ENCODE measurements at places on chromosomes 5 and 9.

DNA sequence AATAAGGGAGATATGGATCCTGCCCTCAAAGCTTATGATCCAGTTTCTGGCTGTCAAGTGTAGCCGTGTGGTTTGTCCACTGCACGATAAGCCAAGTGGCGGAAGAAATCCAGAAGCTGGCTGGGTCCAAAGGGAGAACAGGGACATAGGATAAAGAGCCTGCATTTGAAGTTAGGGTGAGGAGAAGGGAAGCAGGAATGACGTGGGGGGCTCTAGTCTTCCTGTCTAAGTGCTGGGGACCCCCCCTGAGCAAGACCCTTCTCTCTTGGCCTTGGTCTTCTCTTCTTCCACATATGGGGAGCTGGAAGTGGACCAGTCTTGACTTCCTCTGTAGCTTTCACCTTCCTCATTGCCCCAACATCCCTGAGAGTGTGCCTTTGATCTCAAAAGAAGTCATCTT, 186.6 kb downstream of the FSTL4 start:
- no peak for DNase-seq
- H3K27me3 ChIP-seq, result peaks cover 10% of the 10 kb centered on the region
- no peak overlapping the region for H3K4me3 ChIP-seq
- no peaks in the 10 kb centered on the region for H3K36me3 ChIP-seq
- H3K27ac ChIP-seq, result no peak overlapping the region

DNA sequence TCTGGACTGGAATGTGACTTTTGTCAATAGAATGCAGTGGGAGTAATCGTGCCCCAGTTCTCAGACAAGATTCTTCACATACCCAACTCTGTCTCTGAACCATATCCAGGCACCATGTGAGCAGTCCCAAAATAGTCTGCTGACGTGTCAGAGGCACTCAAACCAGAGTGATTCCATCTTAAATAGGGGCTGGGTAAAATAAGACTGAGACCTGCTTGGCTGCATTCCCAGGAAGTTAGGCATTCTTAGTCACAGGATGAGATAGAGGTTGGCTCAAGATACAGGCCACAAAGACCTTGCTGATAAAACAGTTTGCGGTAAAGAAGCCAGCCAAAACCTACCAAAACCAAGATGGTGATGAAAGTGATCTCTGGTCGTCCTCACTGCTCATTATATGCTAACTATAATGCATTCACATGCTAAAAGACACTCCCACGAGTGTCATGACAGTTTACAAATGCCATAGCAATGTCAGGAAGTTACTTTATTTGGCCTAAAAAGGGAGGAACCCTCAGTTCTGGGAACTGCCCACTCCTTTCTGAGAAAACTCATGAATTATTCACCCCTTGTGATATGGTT, 16.9 kb upstream of the PLCXD3 start:
- H3K4me3 ChIP-seq, result no peak overlapping the region
- no peak for DNase-seq
- no peaks in the 10 kb centered on the region for H3K4me1 ChIP-seq
- H3K27me3 ChIP-seq, result no peaks in the 10 kb centered on the region

GRCh38 chr9:128716581-128717254, 7.2 kb downstream of the ZDHHC12 start:
- DNase-seq, result no peak
- peaks cover 9% of the 10 kb centered on the region for H3K36me3 ChIP-seq
- no peak overlapping the region for H3K4me3 ChIP-seq
- no peaks in the 10 kb centered on the region for H3K27me3 ChIP-seq
- no peak overlapping the region for H3K27ac ChIP-seq
- H3K4me1 ChIP-seq, result peaks cover 2% of the 10 kb centered on the region

DNA sequence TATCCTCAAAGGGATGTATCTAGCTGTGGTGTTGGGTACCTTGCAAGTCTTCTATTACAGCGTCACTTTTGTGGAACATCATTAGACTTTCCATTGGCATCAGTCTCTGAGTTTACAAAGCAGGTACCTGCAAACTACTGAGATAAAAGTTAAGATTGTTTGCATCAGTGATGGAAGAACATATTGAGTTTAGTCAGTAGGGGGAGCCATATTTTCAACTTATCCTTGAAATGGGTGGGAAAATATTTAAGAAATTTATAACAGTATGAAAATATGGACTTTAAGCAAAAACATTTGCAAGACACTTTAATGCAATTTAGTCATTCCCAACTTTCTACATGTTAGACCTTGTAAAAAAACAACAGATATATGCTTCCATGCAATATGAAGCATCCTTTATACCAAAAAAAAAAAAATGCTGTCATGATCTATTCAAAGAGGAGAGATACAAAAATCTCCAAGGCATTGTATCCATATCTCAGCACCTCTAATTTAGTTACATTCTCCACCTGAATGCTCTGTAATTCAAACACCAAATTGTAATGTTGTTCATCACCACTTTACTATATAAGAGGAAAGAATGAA, 98.6 kb upstream of the ADAMTS19 start:
- H3K4me3 ChIP-seq, result no peak overlapping the region
- no peaks in the 10 kb centered on the region for H3K27me3 ChIP-seq
- no peaks in the 10 kb centered on the region for H3K4me1 ChIP-seq

GRCh38 chr5:79859588-79859987, 131.5 kb downstream of the MTX3 start:
- peaks cover 3% of the 10 kb centered on the region for H3K36me3 ChIP-seq
- no peak for DNase-seq
- H3K27ac ChIP-seq, result no peak overlapping the region
- peaks cover 3% of the 10 kb centered on the region for H3K4me1 ChIP-seq
- H3K27me3 ChIP-seq, result peaks cover 5% of the 10 kb centered on the region

DNA sequence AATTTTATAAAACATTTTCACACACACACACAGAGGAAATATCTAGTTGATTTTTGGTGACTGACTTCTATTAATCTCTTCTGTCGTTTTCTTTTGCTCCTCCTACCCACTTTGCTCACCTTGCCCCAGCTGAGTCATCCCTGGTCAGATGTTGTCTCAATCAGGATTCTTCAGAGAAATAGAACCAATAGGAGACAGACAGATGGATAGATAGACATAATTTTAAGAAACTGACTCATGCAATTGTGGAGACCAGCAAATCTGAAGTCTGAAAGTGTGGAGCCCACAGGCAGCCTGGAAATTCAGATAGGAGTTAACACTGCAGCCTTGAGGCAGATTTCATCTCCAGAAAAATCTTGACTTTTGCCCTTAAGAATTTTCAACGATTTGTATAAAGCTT, 37.0 kb upstream of the PIK3R1 start:
- no peaks in the 10 kb centered on the region for H3K36me3 ChIP-seq
- H3K4me1 ChIP-seq, result no peaks in the 10 kb centered on the region
- no peak for DNase-seq
- no peak overlapping the region for H3K27ac ChIP-seq
- no peaks in the 10 kb centered on the region for H3K27me3 ChIP-seq

DNA sequence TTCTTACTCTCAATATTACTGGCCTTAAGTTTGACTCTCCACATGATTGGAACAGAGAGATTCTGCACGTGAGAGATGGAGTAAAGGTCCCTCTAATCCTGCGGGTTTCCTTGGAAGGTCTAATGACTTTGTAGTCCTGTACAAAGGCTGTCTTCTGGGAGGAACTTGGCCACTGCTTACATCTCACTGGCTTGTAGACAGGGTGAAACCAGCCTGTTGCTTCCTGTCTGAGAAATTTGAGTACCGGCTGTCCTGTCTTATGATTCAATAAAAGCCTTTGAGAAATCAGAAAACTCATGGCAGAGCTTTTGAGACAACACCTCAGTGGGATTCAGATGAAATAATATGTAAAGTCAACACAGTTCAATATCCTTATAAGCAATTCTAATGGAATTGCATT, 43.0 kb downstream of the IL31RA start:
- DNase-seq, result no peak
- peaks cover 3% of the 10 kb centered on the region for H3K4me1 ChIP-seq
- H3K27ac ChIP-seq, result no peak overlapping the region
- H3K4me3 ChIP-seq, result no peak overlapping the region

- peaks cover 75% of the 10 kb centered on the region for H3K4me1 ChIP-seq
- peak overlapping the region; percentile 71 for H3K4me3 ChIP-seq
- H3K36me3 ChIP-seq, result peaks cover 39% of the 10 kb centered on the region
- H3K27ac ChIP-seq, result peak overlapping the region; percentile 87
- peak; percentile 13 for DNase-seq
These were observed 4.2 kb upstream of the SNAPC4 start for GRCh38 chr9:136403915-136404800.

- H3K27ac ChIP-seq, result no peak overlapping the region
- no peaks in the 10 kb centered on the region for H3K27me3 ChIP-seq
- H3K4me3 ChIP-seq, result no peak overlapping the region
- no peak for DNase-seq
These were observed 119.4 kb downstream of the IRX1 start for GRCh38 chr5:3715062-3715461.

- no peak for DNase-seq
- H3K4me3 ChIP-seq, result peak overlapping the region; percentile 77
These were observed 530 bp downstream of the UCK1 start for GRCh38 chr9:131530546-131530919.

All from naive thymus-derived CD8-positive, alpha-beta T cell (primary cell).